ENCODE measurements at places on chromosomes 1 and 21.
A peak's percentile ranks its signal among the peaks of the same experiment; 100 is the strongest.

GRCh38 chr1:234893725-234894630 is 234.7 kb downstream of the TOMM20 start:
- DNase-seq, result peak; percentile 24

DNA sequence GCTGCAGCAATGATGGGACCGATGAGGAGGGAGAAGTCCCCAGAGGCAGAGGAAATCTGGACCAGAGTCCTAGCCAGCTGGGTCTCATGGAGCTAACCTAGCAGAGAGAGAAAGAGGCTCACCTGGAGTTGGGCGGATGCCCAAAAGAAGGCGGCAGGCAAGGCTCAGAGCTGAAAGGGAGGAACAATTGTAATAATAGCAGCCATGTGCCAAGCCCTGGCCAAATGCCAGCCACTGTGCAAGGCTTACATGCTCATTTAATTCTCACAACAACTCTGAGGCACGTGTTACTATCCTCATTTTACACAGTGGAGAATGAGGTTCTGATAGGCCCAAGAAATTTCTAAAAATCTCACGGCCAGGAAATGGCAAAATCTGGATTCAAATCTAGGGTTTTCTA is 50.0 kb upstream of the ZNF648 start:
- no peak for DNase-seq

DNA sequence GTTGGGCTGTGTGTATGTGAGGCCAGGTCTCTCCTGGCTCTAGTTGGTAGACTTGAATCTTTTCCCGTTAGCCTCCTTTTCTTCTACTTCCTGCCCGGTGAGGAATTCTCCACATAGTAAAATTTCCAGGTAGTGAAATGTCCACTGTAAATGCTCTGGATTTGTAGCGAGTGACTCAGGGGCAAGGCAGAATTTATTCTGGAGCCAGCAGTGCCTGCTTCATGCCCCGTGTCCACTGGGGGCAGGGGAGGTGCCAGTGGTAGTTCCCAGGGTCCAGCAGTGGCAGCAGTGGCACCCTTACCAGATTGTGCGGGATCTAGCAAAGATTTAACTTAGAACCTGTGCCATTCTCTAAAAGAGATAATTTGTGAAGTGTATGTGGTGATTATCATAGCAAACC is 74.5 kb upstream of the USP24 start:
- DNase-seq, result no peak

GRCh38 chr1:5725406-5725805 is 266.8 kb downstream of the NPHP4 start:
- no peak for DNase-seq

DNA sequence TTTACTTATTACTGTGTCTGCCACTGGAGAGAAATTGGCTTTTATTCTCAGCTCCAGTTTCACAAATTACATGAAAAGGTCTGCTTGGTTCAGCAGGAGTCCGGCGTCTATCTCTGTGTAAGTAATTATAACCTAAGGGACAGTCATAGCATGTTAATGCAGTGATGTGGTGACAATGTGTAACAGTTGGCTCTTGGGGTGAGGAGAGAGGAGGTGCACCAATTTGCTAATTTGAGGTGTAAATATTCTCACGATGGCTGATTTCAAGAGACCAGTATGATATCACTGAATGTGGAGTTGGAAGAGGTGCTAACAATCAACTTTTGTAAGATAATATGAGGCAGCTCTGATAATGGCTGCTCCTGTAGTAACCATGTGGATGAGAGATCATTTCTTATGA is 86.1 kb downstream of the CTH start:
- DNase-seq, result no peak

- no peak for DNase-seq
Observed at GRCh38 chr1:25861316-25862286, 2.3 kb upstream of the AUNIP start.

GRCh38 chr1:62530516-62531154 is 66.7 kb upstream of the ANGPTL3 start:
- DNase-seq, result no peak

- DNase-seq, result no peak
Observed at GRCh38 chr1:207918011-207918410, 7.1 kb upstream of the CD34 start.

DNA sequence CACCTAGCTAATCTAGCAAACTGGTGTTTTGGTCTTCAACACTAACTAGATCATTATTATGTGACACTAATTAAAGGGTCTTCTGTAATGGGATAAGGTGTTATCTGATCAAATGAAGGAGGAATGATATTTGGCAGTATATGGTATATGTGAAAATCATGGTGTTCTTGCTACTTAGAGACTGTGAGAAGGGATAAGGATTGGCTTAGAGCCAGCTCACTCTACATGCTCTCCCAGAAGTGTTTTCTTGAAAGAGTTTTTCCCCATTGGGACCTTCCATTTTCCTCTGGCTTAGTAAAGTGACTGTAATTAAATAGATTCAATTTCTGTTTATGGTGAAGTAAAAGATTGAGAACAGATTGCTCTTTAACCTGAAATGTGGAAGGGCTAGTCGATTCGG is 71.2 kb upstream of the RGL1 start:
- no peak for DNase-seq

- no peak for DNase-seq
Observed at GRCh38 chr1:41649396-41650027, 165.0 kb upstream of the EDN2 start.

DNA sequence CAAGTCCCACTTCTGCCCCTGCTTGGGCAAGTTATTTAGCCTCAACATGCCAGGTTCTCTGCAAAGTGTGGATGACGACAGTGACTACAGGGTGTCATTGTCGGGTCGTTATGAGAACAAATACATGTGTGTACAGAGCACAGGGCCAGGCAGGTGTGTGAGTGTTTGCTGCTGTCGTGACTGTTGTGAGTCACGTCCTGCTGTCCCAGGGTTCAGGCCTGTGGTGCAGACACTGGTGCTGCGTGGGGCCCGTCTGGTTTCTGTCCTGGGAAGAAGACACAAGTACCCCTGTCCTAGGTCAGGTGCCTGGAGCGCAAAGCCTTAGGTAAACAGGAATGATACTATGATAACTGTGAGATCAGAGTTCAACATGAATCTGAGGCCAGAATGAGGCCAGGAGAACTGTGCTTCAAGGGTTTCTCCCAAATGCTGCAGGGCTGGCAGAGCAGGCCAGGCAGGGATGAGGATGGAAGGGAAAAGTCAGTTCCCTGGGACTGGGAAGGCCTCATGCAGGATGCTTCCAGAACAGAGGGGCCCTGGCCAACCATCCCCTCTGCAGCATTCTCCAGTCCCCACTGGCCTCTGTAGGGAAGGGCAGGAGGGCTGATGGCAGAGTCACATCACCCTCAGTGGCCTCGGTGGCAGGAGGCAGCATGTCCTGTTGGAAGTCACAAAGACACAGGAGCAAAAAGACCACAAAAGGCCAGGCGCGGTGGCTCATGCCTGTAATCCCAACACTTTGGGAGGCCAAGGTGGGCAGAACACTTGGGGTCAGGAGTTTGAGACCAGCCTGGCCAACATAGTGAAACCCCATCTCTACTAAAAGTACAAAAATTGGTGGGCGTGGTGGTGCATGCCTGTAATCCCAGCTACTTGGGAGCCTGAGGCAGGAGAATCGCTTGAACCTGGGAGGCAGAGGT is 15.7 kb downstream of the GPR157 start:
- no peak for DNase-seq

DNA sequence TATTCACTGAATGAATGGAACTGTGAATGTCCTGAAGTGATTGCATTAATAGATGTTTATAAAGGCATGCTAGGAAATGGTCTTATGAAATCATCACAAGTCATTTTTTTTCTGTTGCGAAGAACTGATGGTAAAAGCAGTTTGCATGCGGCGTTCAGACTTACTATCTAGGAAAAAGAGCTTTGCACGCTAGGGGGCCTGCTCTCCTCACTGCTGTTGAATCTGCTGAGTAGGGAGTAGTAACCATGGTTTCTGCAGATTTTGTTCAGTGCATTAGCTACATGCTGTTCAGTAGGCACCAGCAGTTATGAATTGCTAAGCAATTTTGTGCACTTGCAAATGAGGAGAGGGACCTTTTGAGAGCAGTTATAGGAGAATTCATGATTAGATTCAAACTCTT is 57.9 kb downstream of the CENPF start:
- DNase-seq, result no peak

GRCh38 chr21:44027607-44028286 is 15.6 kb downstream of the TRAPPC10 start:
- DNase-seq, result no peak

DNA sequence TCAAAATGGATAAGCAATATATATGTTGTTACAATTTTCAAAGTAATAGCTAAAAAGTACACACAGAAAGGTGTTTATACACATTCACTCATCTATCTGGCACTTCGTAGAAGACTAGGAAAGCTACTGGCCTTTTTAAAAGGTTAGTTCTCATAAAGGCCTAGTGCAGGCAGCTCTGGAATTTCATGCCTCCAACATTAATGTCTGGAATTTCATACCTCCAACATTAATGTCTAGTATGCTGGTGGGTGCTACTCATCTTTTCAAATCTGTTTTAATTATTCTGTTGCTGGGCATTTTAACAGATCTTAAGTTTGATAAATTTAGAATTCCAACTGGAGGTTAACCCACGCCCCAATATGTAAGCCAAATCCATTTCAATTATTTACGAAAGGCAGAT is 124.2 kb downstream of the AKT3 start:
- DNase-seq, result no peak

- peak; percentile 40 for DNase-seq
Observed at GRCh38 chr1:202968895-202969295, 1.8 kb upstream of the CYB5R1 start.

- no peak for DNase-seq
Observed at GRCh38 chr1:72224506-72224905, 57.8 kb downstream of the NEGR1 start.

GRCh38 chr1:184068354-184068753 is 16.8 kb downstream of the TSEN15 start:
- no peak for DNase-seq

DNA sequence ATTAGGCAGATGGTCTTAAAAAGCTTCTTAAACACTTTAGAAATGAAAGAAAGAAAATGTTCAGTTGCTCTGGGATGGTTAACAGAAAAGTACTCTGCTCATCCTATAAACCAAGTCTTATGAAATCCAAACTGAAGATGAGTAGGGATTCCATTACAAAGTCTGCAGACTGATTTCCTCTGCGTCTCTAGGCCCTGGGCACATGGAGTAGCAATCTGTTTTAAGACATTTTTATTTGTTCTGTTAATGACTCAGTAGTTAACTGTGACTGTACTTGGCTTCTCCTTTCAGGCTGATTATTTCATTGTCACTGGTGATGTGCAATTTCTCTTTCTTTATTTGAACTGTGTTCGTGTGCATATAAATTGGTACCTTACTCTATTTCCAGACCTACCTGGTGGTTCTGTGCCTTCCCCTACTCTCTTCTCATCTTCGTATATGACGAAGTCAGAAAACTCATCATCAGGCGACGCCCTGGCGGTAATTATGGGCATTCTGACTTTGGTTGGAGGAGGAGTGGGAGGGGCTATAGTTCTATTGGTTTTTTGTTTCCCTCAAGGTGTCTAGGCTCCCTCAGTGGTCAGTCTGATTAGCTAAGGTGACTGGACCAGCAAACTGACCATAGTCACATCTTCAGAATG is 30.6 kb downstream of the ATP1A1 start:
- DNase-seq, result no peak

- DNase-seq, result no peak
Observed at GRCh38 chr1:31651766-31652165, 7.1 kb upstream of the PEF1 start.

- DNase-seq, result no peak
Observed at GRCh38 chr21:26116456-26117011, 54.0 kb downstream of the APP start.

DNA sequence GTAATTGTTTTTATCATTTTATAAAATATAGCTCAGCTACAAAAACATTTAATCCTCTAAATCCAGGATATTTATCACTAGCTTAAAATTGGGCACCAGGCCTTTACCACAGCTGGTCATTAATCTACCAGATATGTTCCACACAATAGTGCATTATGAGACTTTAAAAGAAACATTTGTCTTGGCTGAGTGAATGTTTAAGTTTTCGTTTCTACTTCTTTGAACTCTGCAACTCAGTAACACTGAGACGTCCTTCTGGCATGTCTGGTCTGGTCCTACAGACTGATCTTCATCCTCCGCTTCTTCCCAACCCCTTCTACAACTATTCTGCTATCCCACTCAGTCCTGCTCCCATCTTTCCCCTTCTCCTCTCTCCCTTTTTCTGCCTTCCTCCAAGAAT is 296.2 kb downstream of the NEGR1 start:
- no peak for DNase-seq

DNA sequence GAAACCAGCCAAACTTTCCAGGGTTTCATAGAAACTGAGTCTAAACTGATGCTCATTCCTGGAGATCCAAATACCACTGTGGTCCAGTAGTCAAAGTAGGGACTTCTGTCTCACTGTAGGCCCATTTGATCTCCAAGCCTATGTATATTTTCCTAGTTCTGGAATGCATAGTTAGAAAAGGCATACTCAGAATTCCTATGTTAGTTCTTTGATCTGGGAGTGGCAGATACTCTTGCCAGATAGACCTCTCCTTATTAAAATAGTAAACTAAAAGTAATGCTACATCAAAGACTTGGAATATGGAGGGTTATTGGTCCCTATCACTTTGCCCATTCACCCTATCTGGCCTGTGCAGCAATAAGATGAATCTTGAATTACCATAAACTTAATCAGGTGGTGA is 10.4 kb upstream of the SGIP1 start:
- no peak for DNase-seq

- no peak for DNase-seq
Observed at GRCh38 chr1:206957639-206958038, 11.4 kb upstream of the PIGR start.

- no peak for DNase-seq
Observed at GRCh38 chr1:156246241-156246780, 1.5 kb downstream of the PAQR6 start.

DNA sequence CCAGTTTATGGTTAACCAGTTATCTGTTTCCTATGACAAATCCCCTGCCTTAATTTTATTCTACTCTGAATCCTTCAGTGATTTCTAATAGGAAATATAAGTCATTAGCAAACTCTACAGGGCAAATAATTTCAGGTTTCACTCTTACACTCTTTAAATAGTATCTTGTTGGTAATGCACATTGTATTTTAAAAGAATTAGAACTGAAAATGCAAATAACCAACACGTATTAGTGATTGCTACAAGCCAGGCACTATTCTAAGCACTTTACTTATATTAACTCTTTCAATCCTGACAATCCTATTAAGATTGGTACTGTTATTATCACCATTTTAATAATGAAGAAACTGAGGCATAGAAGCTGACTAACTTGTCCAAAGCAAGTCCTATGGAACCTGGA is 48.3 kb upstream of the LHX8 start:
- no peak for DNase-seq

- DNase-seq, result no peak
Observed at GRCh38 chr1:43842175-43842498, 91.5 kb upstream of the ARTN start.

- DNase-seq, result no peak
Observed at GRCh38 chr1:5845376-5845775, 146.8 kb downstream of the NPHP4 start.

DNA sequence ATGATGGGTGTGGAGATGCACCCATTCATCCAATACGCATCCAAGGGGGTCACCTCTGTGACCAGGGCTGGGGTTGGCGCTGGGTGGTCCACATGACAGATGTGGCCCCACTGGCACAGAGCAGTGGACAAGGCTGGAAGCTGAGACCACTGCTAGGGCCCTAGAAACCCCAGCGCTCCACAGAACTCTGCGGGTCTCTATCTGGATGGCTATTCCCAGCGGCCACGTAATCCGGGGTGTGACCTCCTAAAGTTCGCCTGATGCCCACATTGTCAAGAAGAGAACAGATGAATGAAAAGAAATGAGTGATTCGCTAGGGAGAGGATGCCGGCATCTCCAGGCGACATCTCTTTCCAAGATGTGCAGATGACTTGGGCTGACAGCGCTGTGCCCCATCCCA is 55.2 kb downstream of the PRDM15 start:
- DNase-seq, result no peak

- no peak for DNase-seq
Observed at GRCh38 chr21:45838634-45839033, 142.9 kb upstream of the COL6A1 start.

Data from CD4-positive, alpha-beta T cell treated with Interleukin-2 at 100 ng/mL for 4 hours (primary cell).